ENCODE measurements at places on chromosomes 16 and 17.

- ATAC-seq: no peak
These were observed 70.5 kb upstream of the CHMP6 start for GRCh38 chr17:80921159-80921558.

DNA sequence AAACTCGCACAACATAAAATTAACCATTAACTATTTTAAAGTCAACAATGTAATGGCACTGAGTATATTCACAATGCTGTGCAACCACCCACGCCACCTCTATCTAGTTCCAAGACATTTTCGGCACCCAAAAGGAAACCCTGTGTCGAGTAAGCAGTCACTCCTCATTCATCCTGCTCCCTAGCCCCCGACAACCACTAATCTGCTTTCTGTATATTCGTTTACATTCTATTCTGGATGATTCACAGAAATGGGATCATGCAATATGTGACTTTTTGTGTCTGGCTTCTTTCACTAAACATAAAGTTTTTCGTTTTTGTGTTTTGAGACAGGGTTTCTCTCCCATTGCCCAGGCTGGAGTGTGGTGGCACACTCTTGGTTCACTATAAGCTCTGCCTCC lies 42.2 kb upstream of the HAPSTR1 start:
- ATAC-seq: no peak

DNA sequence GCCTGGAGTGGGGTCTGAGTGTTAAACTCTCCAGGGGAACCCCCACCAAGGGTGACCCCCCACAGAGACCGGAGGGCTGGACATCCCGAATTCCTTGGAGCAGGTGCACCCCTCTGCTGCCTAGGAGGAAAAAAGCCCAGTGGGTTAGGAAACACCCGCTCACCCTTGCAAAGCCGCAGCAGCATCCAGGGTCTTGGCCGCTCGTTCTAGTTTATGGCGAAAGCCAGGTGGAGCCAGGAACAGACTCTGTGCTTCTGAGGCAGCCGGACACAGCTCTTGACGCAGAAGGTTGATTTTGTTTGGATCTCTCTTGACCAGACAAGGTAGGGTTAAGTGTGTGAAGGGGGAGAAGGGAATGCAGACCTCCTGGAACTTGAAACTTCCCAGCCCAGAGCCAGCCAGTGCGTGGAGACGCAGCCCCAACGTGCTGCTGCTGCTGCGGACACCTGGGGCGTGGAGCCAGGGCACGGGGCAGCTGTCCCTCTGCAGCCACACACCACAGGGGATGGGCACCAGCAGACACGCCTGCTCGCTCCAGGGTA lies 154.5 kb downstream of the LAT start:
- ATAC-seq: no peak

GRCh38 chr17:34374457-34374856 lies 11.4 kb upstream of the CCL1 start:
- ATAC-seq: no peak

All from motor neuron (in vitro differentiated cells).